ENCODE measurements at places on chromosomes 13 and 19.

DNA sequence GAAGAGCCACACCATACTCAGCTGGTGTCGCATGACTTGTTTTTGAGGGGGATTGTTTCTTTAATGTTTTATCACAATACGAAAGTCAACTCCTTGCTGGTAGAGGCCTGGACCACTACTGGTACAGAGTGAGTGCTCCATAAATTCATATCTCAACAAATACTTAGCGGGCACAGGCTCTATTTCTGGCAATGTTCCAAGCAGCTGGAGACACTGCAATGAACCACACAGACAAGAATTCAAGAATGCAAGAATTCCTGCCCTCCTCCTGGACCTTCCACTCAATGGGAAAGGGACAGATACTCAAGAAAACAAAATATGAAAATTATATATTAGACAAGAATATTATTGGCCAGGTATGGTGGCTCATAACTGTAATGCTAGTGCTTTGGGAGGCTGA is 5.1 kb upstream of the FXYD5 start:
- DNase-seq = no peak

- DNase-seq = no peak
Observed at GRCh38 chr13:86591862-86592261, 792.6 kb upstream of the SLITRK6 start.

DNA sequence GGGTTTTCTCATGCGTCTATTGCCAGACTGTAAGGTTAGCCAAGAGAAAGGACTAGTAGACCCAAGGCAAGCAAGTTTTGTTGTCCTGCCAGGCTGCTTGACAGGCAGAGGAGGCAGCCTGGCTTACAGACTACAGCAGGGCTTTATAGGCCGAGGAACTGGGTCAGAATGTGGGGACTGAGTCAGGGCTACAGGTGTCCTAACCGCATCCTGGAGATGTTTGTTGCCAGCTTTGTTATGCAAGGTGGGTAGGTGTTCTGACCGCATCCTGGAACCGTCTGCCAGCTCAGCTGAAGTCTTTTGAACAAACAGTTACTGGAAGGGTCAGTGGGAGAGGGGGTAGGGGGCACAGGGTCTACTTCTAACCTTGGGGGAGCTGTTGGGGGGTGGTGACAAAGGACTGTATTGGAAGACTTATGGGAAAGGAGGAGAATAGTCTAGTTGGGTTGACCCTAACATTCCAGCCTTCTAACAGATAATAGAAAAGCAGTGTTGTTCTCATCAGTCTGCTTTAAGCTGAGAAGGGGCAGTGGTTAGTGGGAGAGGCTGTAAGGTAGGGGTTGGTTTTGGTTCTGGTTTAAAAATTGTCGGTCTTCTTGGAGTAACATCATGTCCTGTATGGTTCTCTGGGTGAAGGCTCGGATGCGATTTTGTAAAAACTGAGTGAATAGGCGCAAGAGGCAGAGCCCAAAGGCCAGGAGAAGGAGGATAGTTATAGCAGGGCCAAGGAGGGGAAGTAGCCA is 913.8 kb upstream of the SLITRK5 start:
- no peak for DNase-seq

DNA sequence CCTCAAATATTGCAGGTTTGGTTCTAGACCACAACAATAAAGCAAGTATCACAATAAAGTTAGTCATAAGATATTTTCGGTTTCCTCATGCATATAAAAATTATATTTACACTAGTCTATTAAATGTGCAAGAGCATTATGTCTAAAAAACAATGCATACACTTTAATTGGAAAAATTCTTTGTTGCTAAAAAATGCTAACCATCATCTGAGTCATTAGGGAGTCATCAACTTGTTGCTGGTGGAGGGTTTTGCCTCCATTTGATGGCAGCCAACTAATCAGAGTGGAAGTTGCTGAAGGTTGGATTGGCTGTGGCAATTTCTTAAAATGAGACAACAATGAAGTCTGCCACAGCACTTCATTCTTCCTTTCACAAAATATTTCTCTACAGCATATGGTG is 422.3 kb upstream of the GPC6 start:
- DNase-seq = no peak

GRCh38 chr13:51895906-51896888 is 34.4 kb downstream of the CCDC70 start:
- DNase-seq = no peak

GRCh38 chr19:6963244-6963852 is 57.9 kb downstream of the MBD3L2B start:
- no peak for DNase-seq

GRCh38 chr13:110650436-110650835 is 35.1 kb downstream of the NAXD start:
- DNase-seq = no peak

DNA sequence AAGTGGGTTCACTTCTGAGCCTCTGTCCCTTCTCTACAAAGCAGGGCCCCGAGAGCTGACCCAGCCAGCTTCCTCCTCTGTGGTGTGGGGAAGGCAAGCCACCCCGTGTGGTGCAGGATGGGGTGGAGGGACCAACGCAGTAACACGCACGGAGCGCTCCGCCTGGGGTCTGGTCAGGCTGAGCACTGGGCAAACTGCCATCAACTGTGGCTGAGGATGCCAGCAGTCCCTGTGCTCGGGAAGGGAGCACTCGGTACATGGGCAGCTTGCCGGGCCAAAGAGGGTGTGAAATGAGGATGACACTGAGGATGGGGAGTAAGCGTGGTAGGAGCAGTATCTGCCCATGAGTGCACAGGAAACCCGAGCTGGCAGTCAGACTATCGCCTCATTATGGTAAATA is 7.6 kb upstream of the GMIP start:
- DNase-seq = no peak

GRCh38 chr19:17762505-17763229 is 11.4 kb downstream of the FCHO1 start:
- no peak for DNase-seq

- DNase-seq = no peak
Observed at GRCh38 chr13:79456656-79457365, 24.1 kb upstream of the NDFIP2 start.

GRCh38 chr19:46753420-46754155 is 7.3 kb upstream of the STRN4 start:
- DNase-seq = no peak

GRCh38 chr13:89852570-89852969 is 1494.9 kb upstream of the MIR17HG start:
- DNase-seq = no peak

- no peak for DNase-seq
Observed at GRCh38 chr19:28956961-28957360, 256.0 kb downstream of the UQCRFS1 start.

GRCh38 chr13:33178209-33178840 is 107.2 kb downstream of the STARD13 start:
- no peak for DNase-seq

GRCh38 chr13:46531953-46532352 is 21.0 kb upstream of the LRCH1 start:
- no peak for DNase-seq

DNA sequence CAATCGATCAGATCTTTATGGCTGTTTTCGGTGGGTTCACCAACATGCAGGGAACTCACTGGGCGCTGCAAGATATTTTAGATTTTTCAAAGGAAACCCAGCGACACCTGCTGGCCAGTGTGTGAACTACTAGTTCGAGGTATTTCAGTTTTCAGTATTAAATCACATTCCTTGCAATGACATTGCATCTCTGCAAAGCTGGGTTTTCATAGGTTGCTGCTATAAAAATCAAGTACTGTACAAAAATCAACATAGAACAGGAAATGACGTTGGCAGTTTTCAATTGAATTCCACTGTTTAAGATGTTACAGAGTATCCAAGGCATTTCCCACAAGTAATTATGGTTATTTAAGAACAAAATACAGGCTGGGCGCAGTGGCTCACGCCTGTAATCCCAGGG is 17.6 kb downstream of the LIG1 start:
- peak; percentile 59 for DNase-seq

DNA sequence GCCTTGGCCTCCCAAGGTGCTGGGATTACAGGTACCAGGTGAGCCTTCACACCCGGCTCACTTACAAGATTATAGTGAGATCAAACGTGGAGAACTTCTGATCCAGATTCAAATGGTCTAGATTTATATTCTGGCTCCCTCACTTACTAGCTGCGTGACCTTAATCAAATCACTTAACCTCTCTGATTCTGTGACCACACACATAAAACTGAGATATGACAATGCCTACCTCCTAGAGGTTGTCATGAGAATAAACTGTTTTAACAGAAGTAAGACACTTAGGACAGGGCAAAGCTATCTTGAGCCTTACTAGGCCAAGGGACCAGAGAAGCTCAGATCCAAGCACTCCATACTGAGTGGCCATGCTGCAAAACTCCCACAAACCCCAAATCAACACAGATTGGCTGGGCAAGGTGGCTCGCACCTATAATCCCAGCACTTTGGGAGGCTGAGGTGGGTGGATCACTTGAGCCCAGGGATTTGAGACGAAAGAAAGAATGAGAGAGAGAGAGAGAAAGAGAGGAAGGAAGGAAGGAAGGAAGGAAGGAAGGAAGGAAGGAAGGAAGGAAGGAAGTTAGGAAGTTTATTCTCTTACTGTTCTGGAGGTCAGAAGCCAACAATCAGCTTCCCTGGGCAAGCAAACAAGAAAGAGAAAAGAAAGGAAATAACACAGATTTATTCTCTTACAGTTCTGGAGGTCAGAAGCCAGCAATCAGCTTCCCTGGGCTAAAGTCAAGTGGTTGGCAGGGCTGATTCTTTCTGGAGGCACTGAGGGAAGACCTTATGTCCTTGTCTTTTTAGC is 46.1 kb upstream of the MAP3K10 start:
- no peak for DNase-seq

- no peak for DNase-seq
Observed at GRCh38 chr13:50451609-50452008, 391.9 kb downstream of the DLEU7 start.

DNA sequence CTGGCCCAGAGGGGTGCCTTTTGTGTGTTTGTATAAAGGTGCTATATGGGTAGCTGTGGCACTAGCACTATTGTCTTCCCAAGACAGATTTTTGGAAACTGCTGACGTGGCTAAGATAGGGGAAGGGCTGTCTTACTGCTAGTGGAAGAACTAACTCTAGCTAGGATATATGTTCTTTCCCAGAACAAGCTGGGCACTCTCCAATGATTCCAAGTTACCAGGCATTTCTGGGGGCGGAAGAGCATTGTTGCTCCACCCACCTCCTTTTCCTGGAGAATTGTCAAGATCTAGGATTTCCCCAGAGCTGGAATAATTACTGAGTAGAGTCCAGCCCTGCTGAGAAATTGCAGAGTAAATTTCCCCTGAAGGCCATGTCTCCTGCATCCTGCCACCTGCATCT is 408.3 kb downstream of the KLF5 start:
- no peak for DNase-seq

DNA sequence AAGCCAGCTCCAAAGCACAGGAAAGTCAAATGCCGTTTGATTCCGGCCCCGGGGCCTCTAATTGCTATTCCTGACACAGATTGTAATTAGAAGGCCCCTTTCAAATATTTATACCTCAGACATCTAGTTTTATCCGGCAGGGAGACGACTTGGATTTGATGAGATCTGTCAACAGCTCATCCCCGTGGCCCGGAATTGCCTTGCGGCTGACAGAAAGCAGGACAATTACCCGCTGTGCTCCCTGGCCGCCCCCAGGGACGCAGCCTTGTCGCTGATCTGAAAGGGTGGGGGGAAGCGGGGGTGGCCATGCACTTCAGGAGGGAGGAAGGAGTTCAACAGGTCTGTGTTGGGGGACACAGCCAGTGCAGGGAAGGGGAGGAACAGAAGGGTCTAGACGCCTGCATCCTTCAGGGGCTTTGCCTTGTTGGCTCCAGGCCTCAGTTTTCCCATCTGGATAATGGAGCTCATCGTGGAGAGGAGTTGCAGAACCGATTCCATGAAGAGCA is 1.8 kb upstream of the SHD start:
- no peak for DNase-seq

GRCh38 chr19:46471116-46471733 is at the start of gene PNMA8A:
Gene PNMA8A (minus strand): TSS chr19:46471563. CDS start chr19:46471035, 528 bp downstream.
- no peak for DNase-seq

DNA sequence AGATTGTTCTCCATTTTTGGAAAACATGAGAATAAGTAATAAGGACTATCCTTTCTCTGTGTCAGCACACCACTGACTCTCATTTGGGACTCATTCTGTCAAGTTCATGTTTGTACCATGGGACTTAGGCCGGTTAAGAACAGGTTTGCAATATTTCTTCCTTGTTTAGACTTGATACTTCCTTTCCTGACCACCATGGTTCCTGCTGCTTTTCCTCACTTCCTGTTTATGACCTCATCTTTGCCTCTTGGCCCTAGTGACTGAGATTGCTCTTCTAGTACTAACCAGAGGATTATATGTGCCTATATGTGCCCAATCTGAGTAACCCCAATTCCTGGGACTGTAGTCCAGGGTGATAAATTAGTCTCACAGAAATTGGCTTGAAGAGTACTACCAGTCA is 32.5 kb upstream of the NDFIP2 start:
- no peak for DNase-seq

- no peak for DNase-seq
Observed at GRCh38 chr13:40376296-40376849, 290.1 kb downstream of the FOXO1 start.

DNA sequence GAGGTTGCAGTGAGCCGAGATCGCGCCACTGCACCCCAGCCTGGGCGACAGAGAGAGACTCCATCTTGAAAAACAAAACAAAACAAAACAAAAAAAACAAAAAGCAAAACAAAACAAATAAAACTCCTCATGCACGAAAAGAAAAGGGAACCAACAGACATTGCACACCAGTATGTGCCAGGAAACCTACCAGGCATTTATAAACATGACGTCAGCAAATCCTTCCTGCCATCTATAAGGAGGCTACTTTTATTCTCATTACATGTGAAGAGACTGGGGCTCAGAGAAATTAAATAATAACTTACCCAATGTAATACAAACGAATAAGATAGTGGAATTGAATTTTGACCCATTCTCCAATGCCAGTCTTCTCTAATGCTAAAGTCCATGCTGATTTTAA is 197.2 kb downstream of the NUFIP1 start:
- DNase-seq = no peak
